Vagina (tissue), 2 donors: ENCODE measurements at places on chromosomes 5 and 9. TPM values are rescaled to one million over a fixed set of nuclear protein-coding genes. Genes with fewer than 3 reads are reported as not detected.

The MAN2A1 gene
- 33.9 TPM for total RNA-seq

The FAT2 gene
- 74.9 TPM for total RNA-seq

The FAM81B gene
- not detected for total RNA-seq

The ANKRD34B gene
- total RNA-seq, result not detected

The GFI1B gene
- not detected for total RNA-seq

The NMUR2 gene
- not detected for total RNA-seq

The MAST4 gene
- total RNA-seq, result 85.9 TPM

The IL4 gene
- total RNA-seq, result not detected

The PCDHB13 gene
- 3.7 TPM for total RNA-seq

The SH2D3C gene
- total RNA-seq, result 19.6 TPM

The TMEM215 gene
- not detected for total RNA-seq

The BSPRY gene
- total RNA-seq, result 3.9 TPM

The DNM1 gene
- 33.4 TPM for total RNA-seq

The FAM221B gene
- not detected for total RNA-seq

- no peaks in the 10 kb centered on the region for H3K36me3 ChIP-seq
- H3K4me1 ChIP-seq, result peaks cover 6% of the 10 kb centered on the region
- no peaks in the 10 kb centered on the region for H3K27me3 ChIP-seq
- H3K4me3 ChIP-seq, result no peak overlapping the region
- no peak overlapping the region for H3K27ac ChIP-seq
These were observed 21.4 kb upstream of the FLT4 start for GRCh38 chr5:180670586-180671359.

DNA sequence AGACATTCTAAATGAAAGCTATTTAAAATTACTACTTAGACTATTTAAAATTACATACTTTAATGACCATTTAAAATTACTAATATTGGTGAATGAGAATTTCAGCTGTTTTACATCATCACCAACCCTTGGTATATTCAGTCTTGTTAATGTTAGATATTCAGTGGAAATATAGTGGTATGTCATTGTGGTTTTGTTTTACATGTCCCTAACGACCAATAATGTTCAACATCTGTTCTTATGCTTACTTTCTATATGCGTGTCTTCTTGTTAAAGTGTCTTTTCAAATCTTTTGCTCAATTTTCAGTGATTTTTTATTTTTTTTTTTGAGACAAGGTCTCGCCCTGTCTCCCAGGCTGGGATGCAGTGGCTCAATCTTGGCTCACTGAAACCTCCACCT is 279.3 kb upstream of the TARS1 start:
- H3K27me3 ChIP-seq, result no peaks in the 10 kb centered on the region
- no peaks in the 10 kb centered on the region for H3K4me1 ChIP-seq
- no peak overlapping the region for H3K27ac ChIP-seq
- no peak overlapping the region for H3K4me3 ChIP-seq

DNA sequence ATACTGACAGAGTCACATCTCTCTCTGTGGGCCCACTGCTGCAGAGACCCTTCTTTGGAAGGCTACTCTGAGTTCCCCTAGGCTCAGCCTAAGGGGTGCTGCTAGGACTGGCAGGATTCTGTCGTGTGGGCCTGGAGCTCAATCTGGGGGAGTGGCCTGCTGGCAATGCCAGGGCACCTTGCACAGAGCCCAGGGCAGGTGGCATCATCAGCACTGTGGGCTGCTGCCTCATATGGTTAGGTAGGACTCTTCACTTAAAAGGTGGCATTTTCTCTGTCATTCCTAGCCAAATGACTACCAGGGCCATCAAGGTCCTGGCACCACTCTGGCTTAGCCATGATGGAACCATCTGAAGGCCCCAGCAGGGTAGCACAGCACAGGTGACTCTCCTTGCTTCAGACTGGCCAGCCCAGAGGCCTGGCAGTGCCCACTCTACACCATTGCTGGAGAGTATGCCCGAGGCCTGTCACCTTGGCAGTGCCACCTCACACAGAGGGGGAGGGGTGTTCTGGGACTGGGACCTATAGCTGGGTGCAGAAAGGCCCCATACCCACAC is 21.9 kb downstream of the PITX1 start:
- no peak for DNase-seq
- H3K27ac ChIP-seq, result no peak overlapping the region
- no peaks in the 10 kb centered on the region for H3K27me3 ChIP-seq

GRCh38 chr9:87229108-87229507 is 268.6 kb upstream of the DAPK1 start:
- DNase-seq, result no peak
- no peak overlapping the region for H3K27ac ChIP-seq
- no peaks in the 10 kb centered on the region for H3K4me1 ChIP-seq
- H3K27me3 ChIP-seq, result no peaks in the 10 kb centered on the region
- no peak overlapping the region for H3K4me3 ChIP-seq
- no peaks in the 10 kb centered on the region for H3K36me3 ChIP-seq

- H3K36me3 ChIP-seq, result no peaks in the 10 kb centered on the region
- DNase-seq, result no peak
- no peaks in the 10 kb centered on the region for H3K4me1 ChIP-seq
- no peak overlapping the region for H3K27ac ChIP-seq
These were observed 2046.8 kb upstream of the CDH9 start for GRCh38 chr5:29085142-29085541.

- no peak overlapping the region for H3K4me3 ChIP-seq
- H3K27me3 ChIP-seq, result peaks cover 4% of the 10 kb centered on the region
- H3K36me3 ChIP-seq, result no peaks in the 10 kb centered on the region
- no peak for DNase-seq
- H3K4me1 ChIP-seq, result peaks cover 20% of the 10 kb centered on the region
These were observed 286.2 kb downstream of the ACTL7B start for GRCh38 chr9:108569624-108570023.

- H3K4me3 ChIP-seq, result no peak overlapping the region
- H3K27me3 ChIP-seq, result no peaks in the 10 kb centered on the region
- H3K4me1 ChIP-seq, result no peaks in the 10 kb centered on the region
- DNase-seq, result no peak
- no peaks in the 10 kb centered on the region for H3K36me3 ChIP-seq
These were observed 810.3 kb upstream of the ACO1 start for GRCh38 chr9:31574006-31574765.

- peaks cover 56% of the 10 kb centered on the region for H3K4me1 ChIP-seq
- H3K27ac ChIP-seq, result peak overlapping the region; percentile 42
- H3K27me3 ChIP-seq, result no peaks in the 10 kb centered on the region
- no peak overlapping the region for H3K4me3 ChIP-seq
- no peaks in the 10 kb centered on the region for H3K36me3 ChIP-seq
These were observed 56.8 kb downstream of the SEMA4D start for GRCh38 chr9:89440951-89441654.

DNA sequence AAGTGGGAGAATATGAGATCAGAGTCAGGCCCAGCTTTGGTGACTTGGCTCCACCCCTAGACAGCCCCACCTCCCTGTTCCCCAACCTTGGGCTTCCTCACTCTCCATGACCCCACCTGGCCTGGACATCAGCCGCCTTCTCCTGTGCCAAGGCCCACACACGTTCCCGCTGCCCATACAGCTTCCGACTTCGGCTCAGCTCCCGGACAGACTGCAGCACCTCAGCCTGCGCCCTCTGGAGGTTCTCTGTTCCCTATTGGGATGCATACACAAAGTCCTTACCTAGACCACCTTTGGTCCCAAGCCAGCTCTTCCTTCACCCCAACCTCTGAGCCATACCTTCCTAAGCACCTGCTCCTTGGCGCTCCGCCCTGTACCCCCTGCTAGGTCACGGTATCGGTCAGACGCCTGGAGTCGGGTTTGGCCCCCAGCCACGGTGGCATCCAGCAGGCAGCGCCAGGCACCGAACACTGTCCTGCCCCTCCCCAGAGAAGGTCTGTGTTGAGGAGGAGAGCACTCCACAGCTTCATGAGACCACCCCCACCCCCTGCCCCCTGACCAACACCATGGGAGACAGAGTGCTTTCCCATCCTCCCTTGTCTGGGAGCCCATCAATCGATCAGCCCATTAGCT is 2.0 kb downstream of the FCHSD1 start:
- DNase-seq, result no peak
- no peaks in the 10 kb centered on the region for H3K27me3 ChIP-seq
- no peak overlapping the region for H3K4me3 ChIP-seq
- peaks cover 20% of the 10 kb centered on the region for H3K4me1 ChIP-seq

DNA sequence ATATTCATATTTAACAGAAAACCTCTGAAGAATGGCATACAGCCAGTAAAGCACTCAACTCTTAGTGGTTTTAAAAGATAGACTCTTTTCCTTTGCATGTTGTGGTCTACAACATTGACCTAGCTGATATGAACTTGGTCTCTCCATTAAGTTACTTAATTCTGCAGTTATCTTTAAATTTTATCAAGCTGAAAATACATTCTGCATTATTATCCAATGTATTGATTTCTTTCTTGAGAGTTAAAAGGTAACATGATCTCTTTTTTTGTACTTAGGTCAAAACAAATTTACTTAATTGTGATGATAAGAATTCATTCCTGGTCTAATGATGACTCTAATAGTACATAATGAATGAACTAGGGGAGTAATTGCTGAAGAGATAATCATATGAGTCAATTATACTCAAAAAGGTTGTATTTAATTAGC is 132.9 kb downstream of the STARD4 start:
- DNase-seq, result no peak
- H3K4me3 ChIP-seq, result no peak overlapping the region
- no peaks in the 10 kb centered on the region for H3K36me3 ChIP-seq
- H3K27me3 ChIP-seq, result no peaks in the 10 kb centered on the region
- no peak overlapping the region for H3K27ac ChIP-seq
- H3K4me1 ChIP-seq, result no peaks in the 10 kb centered on the region

GRCh38 chr9:27563738-27564430 is 9.4 kb downstream of the C9orf72 start:
- no peak overlapping the region for H3K27ac ChIP-seq
- no peaks in the 10 kb centered on the region for H3K27me3 ChIP-seq
- no peak for DNase-seq
- H3K4me1 ChIP-seq, result no peaks in the 10 kb centered on the region
- H3K4me3 ChIP-seq, result no peak overlapping the region
- H3K36me3 ChIP-seq, result peaks cover 34% of the 10 kb centered on the region

GRCh38 chr5:125399885-125400284 is 653.4 kb upstream of the ZNF608 start:
- no peak overlapping the region for H3K27ac ChIP-seq
- H3K27me3 ChIP-seq, result no peaks in the 10 kb centered on the region
- no peaks in the 10 kb centered on the region for H3K4me1 ChIP-seq
- no peak overlapping the region for H3K4me3 ChIP-seq
- H3K36me3 ChIP-seq, result no peaks in the 10 kb centered on the region

DNA sequence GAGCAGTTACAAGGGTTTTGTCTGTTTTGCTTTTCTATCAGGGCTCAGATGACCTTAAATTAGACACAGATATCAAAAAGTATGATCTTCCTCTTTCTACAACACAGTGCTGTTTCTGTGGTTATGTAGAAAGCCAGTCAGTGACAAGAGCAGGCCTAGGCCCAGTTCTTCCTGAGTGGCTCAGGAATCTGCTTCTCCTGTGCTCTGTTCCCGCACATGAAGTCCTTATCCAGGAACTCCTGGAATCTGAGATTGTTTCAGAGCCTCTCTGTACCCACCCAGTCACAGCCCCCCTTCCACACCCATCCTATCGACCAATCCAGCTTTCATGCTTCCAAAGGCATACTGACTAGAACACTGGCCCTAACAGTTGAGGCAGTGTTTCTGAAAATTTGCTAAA is 40.4 kb upstream of the SMU1 start:
- peak overlapping the region; percentile 24 for H3K27ac ChIP-seq
- no peak overlapping the region for H3K4me3 ChIP-seq
- H3K27me3 ChIP-seq, result no peaks in the 10 kb centered on the region
- H3K4me1 ChIP-seq, result peaks cover 19% of the 10 kb centered on the region

- no peaks in the 10 kb centered on the region for H3K27me3 ChIP-seq
- H3K4me1 ChIP-seq, result peaks cover 12% of the 10 kb centered on the region
- no peak overlapping the region for H3K27ac ChIP-seq
- no peaks in the 10 kb centered on the region for H3K36me3 ChIP-seq
These were observed 231.0 kb downstream of the FRMD3 start for GRCh38 chr9:83307066-83307724.

GRCh38 chr9:104287253-104287878 is 193.3 kb downstream of the SMC2 start:
- DNase-seq, result no peak
- no peaks in the 10 kb centered on the region for H3K4me1 ChIP-seq
- no peak overlapping the region for H3K27ac ChIP-seq
- H3K36me3 ChIP-seq, result no peaks in the 10 kb centered on the region

DNA sequence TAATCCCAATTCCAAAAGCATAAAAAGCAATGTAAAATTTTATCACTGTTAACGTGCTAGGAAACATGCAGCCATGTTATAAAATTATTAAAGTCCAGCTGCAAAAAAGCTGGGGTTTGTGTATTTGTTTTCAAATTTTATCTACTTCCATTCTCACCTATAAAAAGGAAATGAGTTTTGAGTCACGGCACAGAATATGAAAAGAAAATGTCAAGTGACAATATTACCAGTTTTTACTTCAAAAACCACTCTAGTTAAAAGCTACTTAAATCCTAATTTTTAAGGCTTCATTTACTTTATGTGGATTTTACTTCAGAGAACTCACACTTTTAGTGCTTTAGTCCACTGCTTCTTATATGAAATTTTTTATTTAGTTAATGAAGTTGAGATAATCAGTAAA is 72.7 kb upstream of the IFNE start:
- H3K36me3 ChIP-seq, result no peaks in the 10 kb centered on the region
- DNase-seq, result no peak
- H3K27me3 ChIP-seq, result peaks cover 6% of the 10 kb centered on the region
- H3K4me1 ChIP-seq, result peaks cover 8% of the 10 kb centered on the region
- H3K4me3 ChIP-seq, result no peak overlapping the region

DNA sequence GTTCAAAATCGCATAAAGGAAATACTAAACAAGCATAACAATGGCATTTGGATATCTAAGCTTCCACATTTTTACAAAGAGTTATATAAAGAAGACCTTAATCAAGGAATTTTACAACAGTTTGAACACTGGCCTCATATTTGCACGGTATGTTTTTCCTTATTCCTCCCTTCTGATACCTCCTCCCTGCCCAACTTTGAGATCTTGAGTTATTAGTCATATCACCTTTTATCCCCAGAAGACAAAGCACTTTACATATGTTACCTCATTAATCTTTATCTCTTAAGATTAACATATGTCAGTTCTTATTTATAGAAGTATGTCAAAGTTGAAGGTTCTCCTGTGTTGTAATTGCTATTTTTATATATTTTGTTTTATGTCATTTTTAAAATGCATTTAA is 29.8 kb downstream of the TDRD7 start:
- no peak overlapping the region for H3K4me3 ChIP-seq
- H3K4me1 ChIP-seq, result peaks cover 7% of the 10 kb centered on the region
- DNase-seq, result no peak
- H3K27me3 ChIP-seq, result no peaks in the 10 kb centered on the region

GRCh38 chr9:115035841-115036612 is 81.9 kb downstream of the TNC start:
- H3K4me3 ChIP-seq, result no peak overlapping the region
- DNase-seq, result no peak
- H3K36me3 ChIP-seq, result no peaks in the 10 kb centered on the region
- peak overlapping the region; percentile 36 for H3K27ac ChIP-seq
